ENCODE measurements at places on chromosomes 2 and 18. TPM values are rescaled to one million over a fixed set of nuclear protein-coding genes. Genes with fewer than 3 reads are reported as not detected.

The ASB18 gene
- total RNA-seq: not detected

The MBP gene
- 83.7 TPM for total RNA-seq

The OSGEPL1 gene
- total RNA-seq: 5.5 TPM

The RUFY4 gene
- total RNA-seq: not detected

The GAD1 gene
- 4.3 TPM for total RNA-seq

The HOXD13 gene
- total RNA-seq: not detected

The CNTNAP5 gene
- not detected for total RNA-seq

The PROKR1 gene
- total RNA-seq: not detected
